ENCODE measurements at places on chromosomes 7 and 10. TPM values are rescaled to one million over a fixed set of nuclear protein-coding genes. Genes with fewer than 3 reads are reported as not detected.

GRCh38 chr7:56181010-56181409, 64.8 kb upstream of the NUPR2 start:
- DNase-seq, result no peak

GRCh38 chr10:46042527-46042926, 3.5 kb downstream of the MSMB start:
- peak; percentile 88 for DNase-seq

GRCh38 chr10:72340510-72341261, 14.0 kb downstream of the DNAJB12 start:
- DNase-seq, result no peak

DNA sequence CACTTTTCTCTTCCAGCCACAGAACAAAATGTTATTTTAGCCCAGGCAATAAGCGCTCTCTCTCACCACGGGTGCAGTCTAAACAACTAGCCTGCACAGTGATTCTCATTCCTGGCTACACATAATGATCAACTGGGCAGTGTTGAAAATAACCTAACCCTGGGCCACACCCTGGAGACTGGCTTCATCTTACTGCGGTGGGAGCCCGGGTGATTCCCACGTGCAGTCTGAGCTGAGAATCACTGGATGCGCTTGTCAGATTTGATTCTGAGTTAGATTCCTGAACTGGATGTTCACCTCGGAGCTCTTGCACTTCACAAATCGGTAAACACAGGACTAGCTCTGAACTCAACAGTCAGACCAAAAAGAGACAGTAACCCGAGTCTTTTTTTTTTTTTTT, 14.9 kb downstream of the ZC3HAV1 start:
- DNase-seq, result no peak

GRCh38 chr7:93948873-93949272, 27.3 kb downstream of the GNG11 start:
- no peak for DNase-seq

Gene RPEL1
- 0.13 TPM for total RNA-seq

GRCh38 chr7:73572767-73573186, 5.6 kb downstream of the TBL2 start:
- DNase-seq, result no peak

Gene SLC29A4
- 9.5 TPM for total RNA-seq

DNA sequence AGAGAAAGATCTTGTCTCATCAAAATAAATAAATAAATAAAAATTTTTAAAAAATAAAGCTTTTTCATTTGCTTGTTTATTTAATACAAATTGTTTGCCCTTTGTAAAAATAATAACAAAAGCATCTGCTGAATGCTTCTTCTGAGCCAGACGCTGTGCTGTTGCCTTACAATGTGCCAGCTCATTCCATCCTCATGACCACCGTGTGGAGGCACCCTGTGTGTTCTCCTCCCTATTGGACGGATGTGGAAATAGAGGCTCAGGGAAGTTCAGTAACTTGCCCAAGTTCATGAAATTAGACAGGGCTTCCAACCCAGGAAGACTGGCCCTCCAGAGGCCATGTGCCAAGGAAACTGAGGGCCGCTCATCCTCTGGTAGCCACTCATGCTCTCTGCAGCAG, 120.6 kb downstream of the SH3PXD2A start:
- DNase-seq, result no peak

DNA sequence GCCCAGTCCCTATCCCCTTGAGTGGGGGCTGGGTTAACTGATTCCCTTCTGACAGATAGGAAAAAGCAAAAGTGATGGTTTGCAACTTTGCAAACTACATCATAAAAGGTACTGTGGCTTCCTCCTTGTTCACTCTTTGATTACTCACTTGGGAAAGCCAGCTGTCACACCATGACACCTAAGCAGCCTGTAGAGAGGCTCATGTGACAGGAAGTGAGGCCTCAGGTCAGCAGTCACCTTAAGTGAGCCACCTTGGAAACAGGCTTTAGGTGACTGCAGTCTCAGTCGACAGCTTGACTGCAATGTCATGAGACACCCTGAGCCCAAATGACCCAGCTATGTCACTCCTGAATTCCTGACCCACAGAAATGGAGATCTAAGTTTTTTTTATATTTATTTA, 4.3 kb upstream of the CHCHD2 start:
- no peak for DNase-seq

Measured in bronchial epithelial cell (primary cell).